ENCODE measurements at places on chromosomes 3 and 15.

DNA sequence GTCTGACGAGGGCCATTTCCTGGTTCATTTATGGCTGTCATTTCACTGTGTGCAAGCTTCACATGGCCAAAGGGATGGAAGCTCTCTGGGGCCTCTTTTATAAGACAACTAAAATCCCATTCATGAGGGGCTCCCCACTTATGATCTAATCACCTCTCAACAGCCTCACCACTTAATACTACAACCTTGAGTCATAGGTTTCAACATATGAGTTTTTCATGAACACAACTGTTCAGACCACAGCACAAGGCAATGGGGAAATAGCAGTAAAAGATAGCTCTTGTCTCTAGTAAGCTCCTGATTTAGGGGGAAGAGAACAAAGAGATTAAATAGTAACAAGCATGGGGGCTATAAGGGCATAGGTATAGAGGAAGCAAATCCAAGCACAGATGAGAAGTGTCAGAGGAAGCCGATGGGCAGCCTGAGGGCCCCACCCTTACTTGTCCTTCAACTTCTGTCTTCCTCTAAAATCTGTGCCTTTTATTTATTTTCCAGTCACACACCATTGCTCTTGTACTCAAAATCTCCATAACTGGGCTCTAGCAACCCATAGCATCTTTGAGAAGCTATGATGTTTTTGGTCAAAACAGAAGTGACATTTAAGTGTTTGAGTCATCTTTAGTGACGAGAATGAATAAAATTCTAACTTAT lies 329.1 kb downstream of the UNC13C start:
- no peak for DNase-seq

- DNase-seq: no peak
Measured at GRCh38 chr15:31222773-31223341, 103.8 kb upstream of the KLF13 start.

DNA sequence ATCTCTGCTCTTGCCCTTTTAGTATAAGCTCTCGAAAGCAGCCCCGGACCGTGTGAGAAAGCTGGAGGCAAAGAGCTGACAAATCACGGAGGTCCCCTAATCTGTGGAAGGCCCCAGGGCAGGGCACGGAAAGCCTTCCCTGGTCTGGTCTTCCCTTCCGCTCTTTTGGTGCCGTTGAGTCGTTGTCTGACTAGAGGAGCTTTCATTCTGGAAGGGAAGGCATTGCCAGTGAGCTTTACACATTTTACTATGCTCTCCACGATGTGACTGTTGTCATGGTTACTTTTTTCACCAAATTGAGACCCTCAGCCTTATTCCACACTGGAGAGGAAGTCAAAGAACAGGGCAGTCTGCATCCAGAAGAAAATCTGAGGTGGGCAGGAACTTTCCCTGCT lies 71.7 kb downstream of the CYP19A1 start:
- DNase-seq: no peak

DNA sequence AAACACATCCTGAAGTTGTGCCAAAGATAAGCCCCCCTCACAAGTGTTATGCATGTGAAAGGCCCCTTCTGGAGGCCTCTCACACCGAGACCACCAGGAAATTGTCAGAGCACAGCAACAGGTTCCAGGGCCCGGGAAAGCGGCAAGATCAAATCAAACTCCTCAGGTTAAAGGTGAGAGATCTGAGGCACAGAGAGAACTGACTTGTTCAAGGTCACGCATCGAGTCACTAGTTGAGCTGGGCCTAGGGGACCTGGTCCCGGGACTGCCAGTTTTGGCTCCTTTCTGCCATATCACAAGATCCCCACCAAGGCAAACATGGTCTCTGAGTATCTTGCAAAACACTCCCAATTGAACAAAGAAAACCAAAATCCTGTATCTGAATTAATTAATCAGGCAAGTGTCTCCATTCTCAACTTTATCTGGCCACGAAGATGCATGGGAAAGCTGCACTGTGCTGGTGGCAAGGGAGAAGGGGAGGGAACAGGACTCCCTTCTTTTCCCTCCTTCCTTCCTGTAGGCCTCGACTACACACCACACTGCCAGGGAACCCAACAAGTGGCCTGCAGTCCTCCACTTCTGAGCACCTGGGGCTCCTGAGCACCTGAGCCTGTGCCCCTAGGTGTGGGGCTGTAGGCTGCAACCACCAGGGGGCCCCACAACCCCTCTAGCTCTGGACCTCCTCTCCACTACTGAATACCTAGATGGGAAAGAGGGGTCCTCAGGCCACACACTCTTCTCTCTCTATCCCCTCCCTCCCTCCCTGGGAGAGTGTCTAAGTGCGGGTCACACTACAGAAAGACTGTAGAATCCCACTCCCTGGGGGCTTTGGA lies 37.3 kb downstream of the ANP32A start:
- DNase-seq: no peak

- DNase-seq: no peak
Measured at GRCh38 chr3:189570916-189571315, 60.3 kb upstream of the TP63 start.

DNA sequence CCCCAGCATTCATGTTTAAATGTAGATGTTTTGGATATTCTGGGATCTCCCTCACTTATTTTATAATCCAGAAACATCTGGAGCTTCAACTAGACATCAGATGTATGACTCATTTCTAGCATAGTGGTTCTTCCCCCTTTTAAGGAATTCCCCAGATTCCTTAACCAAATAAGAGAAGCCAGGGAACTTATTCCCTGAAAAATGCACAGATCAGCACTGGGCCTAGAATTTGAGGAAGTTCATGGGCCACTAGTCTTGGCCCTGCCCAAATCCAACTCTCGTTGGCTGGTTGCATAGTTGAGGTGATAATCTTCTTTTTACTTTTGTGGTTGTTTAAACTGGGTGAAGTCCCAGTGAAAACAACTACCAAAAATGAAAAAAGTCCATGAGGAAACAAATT lies 20.4 kb downstream of the RARRES1 start:
- DNase-seq: no peak

- no peak for DNase-seq
Measured at GRCh38 chr15:82986442-82986780, 401 bp downstream of the RAMAC start.

DNA sequence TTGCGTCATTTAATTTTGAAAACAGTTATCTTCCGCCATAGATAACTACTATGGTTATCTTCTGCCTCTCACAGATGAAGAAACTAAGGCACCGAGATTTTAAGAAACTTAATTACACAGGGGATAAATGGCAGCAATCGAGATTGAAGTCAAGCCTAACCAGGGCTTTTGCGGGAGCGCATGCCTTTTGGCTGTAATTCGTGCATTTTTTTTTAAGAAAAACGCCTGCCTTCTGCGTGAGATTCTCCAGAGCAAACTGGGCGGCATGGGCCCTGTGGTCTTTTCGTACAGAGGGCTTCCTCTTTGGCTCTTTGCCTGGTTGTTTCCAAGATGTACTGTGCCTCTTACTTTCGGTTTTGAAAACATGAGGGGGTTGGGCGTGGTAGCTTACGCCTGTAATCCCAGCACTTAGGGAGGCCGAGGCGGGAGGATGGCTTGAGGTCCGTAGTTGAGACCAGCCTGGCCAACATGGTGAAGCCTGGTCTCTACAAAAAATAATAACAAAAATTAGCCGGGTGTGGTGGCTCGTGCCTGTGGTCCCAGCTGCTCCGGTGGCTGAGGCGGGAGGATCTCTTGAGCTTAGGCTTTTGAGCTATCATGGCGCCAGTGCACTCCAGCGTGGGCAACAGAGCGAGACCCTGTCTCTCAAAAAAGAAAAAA lies 1.2 kb downstream of the B2M start:
- no peak for DNase-seq

- no peak for DNase-seq
Measured at GRCh38 chr3:22922317-22922716, 280.8 kb upstream of the UBE2E2 start.

- DNase-seq: no peak
Measured at GRCh38 chr3:134965865-134966481, 170.9 kb downstream of the EPHB1 start.

DNA sequence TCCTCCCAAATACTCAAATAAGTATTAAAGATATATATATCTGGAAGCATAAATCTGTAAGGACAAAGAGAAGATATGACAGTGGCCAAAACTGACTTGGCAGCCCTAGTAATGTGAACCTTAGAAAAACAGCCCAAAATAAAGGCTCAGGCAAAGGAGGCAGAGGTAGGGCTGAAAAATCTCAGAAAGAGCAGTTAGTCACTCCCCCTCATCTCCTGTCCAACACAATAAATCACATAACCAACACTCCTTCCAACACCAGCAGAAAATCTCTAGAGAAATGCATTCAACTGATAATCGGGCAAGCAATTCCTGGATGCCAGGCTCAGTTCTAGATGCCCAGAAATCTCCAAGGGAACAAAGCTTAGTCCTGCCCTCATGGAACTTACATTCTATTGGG lies 22.1 kb upstream of the CHRM5 start:
- DNase-seq: no peak

DNA sequence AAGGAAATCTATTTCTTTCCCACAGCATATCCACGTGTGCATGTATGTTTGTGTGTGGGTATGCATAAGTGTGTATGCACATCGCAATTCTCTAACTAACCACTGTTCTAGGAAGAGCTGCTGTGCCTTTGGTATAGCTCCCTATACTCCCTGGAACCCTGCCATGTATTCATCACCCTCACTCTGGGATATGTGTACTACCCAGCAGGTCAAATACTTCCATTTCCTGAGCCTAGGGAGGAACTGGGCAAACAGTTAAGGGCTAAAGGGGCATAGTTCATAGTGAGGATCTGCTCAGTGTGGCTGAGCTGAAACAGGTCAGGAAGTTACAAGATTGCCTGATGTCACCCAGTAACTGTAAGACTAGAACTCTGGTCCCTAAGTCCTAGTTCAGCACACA lies 260.4 kb downstream of the RPLP1 start:
- DNase-seq: no peak

- no peak for DNase-seq
Measured at GRCh38 chr3:148178503-148178902, 519.2 kb upstream of the AGTR1 start.

GRCh38 chr15:91882858-91883586 lies 29.5 kb downstream of the SLCO3A1 start:
- no peak for DNase-seq

DNA sequence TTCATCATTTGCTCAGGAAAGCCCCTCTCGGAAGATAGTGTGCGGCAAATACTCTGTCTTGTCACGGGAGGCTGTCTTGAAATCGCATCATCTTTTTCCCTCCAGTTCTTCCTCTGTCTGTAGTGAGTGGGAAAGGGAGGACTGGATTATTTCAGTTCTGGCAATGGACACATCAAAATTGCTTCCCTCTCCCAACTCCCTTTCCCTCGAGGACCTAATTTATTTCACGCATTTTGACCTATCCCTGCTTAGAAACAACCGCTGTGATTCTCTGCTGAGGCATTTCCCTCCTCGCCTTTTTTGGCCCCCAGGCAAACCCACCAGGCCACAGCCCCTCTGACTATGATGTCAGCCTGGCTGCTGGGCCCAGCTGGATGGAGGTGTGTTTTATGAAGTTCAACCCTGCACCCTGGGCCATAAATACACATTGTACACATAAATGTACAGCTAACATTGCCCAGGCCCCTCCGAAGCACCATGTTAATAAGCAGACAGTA lies 138.7 kb upstream of the LRTM1 start:
- no peak for DNase-seq

DNA sequence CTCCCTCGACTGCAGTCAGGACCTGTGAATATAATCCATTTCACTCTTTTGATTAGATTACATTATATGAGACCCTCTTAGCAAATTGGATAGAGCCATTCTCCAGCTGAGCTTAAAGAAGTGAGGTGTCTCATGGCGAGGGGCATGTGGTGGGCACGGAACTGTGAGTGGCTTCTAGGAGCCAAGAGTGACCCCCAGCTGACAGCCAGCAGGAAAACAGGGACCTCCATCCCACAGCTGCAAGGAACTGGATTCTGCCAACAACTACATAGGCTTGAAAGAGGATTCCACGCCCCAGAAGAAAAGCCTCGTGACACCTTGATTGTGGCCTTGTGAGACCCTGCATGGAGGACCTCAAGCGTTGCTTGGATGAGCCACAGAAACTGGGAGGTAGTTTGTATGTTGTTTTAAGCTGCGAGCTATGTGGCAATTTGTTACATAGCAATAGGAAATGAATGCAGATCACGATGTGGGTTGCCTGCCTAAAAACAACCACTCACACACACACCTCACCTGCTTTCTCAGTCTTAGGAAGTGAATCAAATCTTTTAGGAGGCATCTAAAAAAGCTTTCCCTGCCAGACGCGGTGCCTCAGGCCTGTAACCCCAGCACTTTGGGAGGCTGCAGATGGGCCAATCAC lies 84.2 kb upstream of the BHLHE40 start:
- DNase-seq: no peak

- no peak for DNase-seq
Measured at GRCh38 chr3:87575550-87575949, 299.2 kb upstream of the POU1F1 start.

DNA sequence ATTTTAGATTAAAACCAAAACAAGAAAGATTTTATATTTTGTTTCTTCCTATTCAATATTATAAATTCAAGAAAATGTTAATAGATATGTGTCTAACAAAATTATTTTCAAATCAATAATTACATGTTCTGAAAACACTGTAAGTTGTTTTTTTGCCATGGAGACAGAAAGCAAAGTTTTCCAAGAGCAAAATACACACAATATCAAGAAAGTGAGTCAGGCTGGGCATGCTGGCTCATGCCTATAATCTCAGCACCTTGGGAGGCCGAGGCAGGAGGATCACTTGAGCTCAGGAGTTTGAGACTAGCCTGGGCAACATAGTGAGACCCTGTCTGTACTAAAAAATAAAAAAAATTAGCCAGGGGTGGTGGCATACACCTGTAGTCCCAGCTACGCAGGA lies 71.7 kb downstream of the TTC23 start:
- DNase-seq: no peak

- DNase-seq: no peak
Measured at GRCh38 chr3:45343947-45344346, 44.4 kb upstream of the LARS2 start.

GRCh38 chr3:169348276-169348675 lies 315.2 kb downstream of the MECOM start:
- no peak for DNase-seq

DNA sequence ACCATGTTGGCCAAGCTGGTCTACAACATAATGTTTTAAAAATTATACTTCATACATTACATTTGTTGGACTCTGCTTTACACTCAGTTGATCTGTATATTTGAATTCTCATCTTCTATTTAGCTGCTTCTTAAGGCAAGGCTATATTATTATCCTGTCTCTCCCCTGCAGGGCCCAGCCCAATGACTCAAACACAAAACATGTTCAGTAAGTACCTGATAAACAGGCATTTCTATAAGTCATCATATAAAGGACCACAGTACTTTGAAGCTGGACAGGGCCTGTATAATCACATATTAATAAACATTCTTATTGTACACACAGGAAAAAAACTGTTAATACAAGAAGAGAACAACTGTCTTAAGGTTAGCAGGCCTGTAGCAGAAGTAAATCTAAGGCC lies 36.2 kb downstream of the NGLY1 start:
- no peak for DNase-seq

All from amygdala (tissue), 56 donors.